ENCODE measurements at places on chromosomes 11 and 22. TPM values are rescaled to one million over a fixed set of nuclear protein-coding genes. Genes with fewer than 3 reads are reported as not detected.

DNA sequence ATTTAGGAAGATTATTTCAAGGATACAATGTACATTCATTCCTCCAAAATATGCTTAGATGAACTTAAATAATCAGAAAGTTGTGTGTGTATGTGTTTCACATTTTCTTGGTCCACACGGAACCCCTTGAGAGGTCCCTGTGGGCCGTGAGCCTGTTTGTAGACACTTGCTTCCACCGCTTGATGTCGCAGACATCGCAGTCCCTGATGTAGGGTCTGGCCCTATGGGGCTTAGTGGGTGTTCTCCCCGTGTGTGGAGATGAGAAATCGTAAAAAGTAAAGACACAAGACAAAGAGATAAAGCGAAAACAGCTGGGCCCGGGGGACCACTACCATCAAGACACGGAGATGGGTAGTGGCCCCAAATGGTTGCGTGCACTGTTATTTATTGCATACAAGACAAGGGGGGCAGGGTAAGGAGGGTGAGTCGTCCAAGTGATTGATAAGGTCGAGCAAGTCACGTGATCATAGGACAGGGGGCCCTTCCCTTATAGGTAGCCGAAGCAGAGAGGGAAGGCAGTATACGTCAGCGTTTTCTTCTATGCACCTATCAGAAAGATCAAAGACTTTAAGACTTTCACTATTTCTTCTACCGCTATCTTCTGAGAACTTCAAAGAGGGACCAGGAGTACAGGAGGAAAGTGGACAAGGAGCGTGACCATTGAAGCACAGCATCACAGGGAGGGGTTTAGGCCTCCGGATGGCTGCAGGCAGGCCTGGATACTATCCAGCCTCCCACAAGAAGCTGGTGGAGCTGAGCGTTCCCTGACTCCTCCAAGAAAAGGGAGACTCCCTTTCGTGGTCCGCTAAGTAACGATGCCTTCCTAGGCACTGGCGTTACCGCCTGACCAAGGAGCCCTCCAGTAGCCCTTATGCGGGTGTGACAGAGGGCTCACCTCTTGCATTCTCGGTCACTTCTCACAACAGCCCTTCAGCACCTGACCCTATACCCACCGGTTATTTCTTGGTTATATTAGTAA, 1.2 kb upstream of the APOBEC3C start:
- no peak for DNase-seq

The GRK3 gene
- 6.8 TPM for total RNA-seq

GRCh38 chr11:33719587-33719986, 16.6 kb downstream of the CD59 start:
- no peak for DNase-seq

DNA sequence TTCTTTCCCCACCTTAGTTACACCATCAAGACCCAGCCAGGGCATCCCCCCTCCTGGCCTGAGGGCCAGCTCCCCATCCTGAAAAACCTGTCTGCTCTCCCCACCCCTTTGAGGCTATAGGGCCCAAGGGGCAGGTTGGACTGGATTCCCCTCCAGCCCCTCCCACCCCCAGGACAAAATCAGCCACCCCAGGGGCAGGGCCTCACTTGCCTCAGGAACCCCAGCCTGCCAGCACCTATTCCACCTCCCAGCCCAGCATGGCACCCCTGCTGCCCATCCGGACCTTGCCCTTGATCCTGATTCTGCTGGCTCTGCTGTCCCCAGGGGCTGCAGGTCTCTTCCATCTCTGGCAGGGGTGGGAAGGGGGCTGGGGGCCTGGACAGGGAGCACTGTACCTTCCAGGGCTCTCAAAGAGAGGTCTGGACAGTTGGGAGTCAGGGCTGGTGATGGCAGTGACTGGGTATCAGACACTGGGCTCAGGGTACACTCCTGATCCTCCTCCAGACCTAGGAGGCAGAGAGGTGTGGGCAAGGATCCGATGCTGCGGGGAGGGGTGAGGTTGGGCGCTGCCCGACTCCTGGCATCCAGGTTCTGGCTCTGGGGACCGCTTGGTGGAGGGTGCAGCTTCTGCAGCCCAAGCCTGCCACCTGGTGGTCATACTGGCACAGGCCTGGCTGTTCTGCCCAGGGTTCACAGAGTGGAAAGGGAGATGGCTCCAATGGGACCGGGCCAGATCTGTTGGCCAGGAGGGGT, at the start of gene UPK2:
Gene UPK2 (plus strand): TSS at position 205 of the 753 bp plus-strand sequence. CDS start 53 bp downstream, at position 258.
- DNase-seq: peak; percentile 92

The LDHAL6A gene
- not detected for total RNA-seq

The MYO7A gene
- 0.64 TPM for total RNA-seq

GRCh38 chr22:22515890-22516289, 4.2 kb downstream of the ZNF280A start:
- DNase-seq: no peak

DNA sequence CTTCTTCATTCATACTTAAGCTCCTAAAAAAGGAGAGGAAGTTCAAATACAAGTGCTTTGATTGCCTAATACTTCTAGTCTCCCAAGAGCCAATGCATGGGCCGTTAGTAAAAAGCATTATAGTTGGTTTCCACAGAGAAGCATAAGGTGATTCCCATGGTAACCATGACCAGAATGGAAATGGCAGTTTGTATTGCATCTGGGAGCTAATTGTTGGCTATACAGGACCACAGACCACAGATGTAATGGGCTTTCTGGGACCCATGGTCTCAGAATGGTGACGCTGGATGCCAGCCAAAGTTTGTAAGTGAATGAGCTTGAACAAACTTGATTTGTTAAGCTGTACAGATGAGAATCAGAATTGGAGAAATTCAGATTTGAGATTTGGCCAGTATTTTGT, 333.9 kb upstream of the C11orf87 start:
- DNase-seq: no peak

The UBQLNL gene
- total RNA-seq: not detected

DNA sequence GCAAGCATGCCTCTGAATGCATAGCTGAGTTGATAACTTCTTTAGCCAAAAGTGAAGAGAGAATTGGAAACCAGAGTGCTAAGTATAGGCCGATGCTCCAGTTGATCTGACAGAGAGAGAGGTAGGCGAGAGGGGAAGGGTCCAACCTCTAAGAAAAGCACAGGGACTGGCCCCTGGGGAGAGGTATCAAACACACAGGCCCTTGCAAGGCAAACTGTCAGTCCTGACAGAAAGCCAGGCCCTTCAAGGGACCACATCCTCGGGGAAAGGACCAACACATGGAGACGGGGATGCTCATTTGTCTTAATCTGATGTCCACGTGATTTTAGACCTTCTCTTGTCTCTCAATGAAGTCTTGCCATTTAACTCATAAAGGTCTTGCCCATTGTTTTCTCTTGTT, 43.9 kb upstream of the SPATA19 start:
- no peak for DNase-seq

The HBD gene
- total RNA-seq: not detected

DNA sequence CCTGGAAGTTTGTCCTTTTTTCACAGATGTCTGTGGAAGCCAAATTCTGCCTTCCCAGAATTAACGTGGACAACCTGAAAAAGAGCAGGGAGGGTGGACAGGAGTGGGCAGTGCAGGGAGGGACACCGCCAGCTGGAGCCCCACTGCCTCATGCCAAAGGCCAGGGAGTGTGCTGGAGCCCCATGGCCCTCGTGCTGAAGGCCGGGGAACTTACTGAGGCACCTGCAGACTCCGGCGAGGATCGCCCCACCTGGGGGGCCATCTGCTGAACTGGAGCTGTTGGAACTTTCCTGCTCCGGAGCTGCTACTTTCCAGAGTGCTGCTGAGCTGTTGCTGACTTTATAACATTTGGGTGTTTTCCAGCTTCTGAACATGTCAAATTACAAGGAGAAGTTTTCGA, 35.2 kb downstream of the MOV10L1 start:
- DNase-seq: no peak

The KRTAP5-8 gene
- not detected for total RNA-seq

The KCTD17 gene
- 30.0 TPM for total RNA-seq

DNA sequence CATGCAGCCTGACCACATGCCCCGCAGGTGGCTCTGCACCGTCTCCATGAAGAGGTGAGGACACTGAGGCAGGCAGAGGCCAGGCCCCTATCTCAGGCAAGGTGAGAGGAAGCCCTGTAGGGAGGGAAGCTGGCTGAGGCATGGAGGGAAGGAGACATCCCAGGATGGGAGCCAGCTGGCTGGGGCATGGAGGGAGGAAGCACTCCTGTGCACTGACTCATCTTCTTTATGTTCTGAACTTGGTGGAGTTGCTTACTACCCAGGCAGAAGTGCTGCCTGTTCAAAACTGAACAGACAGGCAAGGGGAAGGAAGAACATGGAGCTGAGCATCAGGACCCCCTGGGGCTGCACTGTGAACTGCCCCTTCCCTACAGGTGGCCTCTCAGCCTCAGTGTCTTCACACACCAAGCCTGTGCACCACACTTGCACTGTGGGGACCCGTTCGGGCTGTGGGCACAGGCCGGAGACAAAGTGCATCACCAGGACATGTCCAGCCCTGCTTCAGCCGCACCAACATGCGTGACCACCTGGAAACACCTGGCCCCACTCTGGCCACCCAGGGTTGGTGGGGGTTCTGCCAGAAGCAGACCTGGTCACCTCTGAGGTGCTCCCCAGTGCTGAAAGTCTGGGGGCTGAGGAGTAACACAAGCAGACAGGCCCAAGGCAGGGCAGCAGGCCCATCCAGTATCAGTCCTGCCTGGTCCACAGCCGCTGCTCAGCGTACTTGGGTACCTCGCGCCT, 55.5 kb downstream of the DGCR2 start:
- DNase-seq: no peak

The TEX54 gene
- total RNA-seq: not detected

- no peak for DNase-seq
Observed at GRCh38 chr22:49699476-49699875, 128.2 kb downstream of the BRD1 start.

- DNase-seq: peak; percentile 41
Observed at GRCh38 chr11:26331911-26332571, at the start of gene ANO3. Gene ANO3 (plus strand): TSS chr11:26332130. CDS start chr11:26332276, 146 bp downstream.

The TP53AIP1 gene
- not detected for total RNA-seq

The PRSS23 gene
- total RNA-seq: 68.2 TPM

DNA sequence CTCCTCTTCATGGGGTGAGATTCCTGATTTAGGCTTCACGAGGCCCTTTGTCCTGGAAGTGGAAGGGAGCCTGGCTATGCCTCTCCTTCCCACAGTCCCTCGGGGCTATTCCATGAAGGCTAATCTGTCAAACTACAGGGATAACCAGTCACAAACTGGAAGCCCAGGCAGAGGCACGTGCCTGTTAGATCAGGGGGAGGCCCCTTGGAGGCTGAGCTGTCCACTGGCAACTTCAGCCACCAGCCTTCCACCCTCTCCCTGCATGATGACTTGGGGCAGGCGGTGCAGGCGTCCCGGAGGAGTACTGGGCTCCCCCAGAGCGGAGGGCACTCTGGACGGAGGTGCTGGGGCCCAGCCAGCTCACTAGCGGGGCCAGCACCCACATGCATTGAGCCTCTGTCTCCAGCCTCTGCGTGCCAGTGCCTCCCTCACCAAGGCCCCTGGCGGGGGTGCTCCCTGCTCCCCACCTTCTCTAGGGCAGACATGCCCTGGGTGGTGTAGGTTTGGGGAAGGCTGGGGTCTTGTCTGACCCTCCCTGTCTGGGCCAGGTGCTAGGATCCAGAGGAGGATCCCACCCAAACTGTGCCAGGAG, 42.9 kb downstream of the WNT11 start:
- no peak for DNase-seq

The GP1BB gene
- total RNA-seq: 3.2 TPM

The PHOX2A gene
- total RNA-seq: not detected

The TMEM151A gene
- 2.8 TPM for total RNA-seq

DNA sequence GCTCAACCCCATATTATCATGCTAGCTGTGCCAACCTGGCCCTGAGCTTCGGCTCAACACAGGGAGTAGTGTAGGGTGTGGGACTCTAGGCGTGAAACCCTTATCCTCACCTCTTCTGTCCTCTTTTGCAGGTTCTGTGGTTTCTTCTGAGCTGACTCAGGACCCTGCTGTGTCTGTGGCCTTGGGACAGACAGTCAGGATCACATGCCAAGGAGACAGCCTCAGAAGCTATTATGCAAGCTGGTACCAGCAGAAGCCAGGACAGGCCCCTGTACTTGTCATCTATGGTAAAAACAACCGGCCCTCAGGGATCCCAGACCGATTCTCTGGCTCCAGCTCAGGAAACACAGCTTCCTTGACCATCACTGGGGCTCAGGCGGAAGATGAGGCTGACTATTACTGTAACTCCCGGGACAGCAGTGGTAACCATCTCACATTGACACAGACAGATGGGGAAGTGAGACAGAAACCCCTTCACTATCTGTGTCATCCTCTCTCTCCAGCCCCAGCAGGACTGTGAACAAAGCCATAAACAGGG, 76.4 kb downstream of the GGTLC2 start:
- DNase-seq: peak; percentile 59

The POU2AF3 gene
- total RNA-seq: not detected

GRCh38 chr11:67344264-67344663, 9.1 kb downstream of the POLD4 start:
- no peak for DNase-seq

The PTPRCAP gene
- not detected for total RNA-seq

The CALCA gene
- not detected for total RNA-seq

The KDELR3 gene
- 6.7 TPM for total RNA-seq

DNA sequence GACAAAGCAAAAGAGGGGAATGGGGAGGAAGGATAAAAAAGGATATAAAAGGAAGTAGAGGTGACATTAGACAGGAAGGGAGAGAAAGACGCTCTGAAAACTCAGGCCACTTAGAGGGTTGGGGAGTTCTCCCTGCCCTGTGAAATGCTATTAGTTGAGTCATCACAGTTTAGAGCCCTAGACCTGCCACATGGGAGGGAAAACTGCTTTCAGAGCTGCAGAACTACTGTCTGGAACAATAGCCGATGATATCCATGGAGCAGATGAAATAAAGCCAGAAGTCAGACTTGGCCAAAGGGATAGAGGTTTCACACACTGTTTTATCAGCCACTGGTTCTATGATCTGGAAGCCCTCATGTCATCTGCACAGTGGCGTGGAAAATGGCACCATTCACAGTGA, 157.9 kb downstream of the NCAM1 start:
- DNase-seq: no peak

DNA sequence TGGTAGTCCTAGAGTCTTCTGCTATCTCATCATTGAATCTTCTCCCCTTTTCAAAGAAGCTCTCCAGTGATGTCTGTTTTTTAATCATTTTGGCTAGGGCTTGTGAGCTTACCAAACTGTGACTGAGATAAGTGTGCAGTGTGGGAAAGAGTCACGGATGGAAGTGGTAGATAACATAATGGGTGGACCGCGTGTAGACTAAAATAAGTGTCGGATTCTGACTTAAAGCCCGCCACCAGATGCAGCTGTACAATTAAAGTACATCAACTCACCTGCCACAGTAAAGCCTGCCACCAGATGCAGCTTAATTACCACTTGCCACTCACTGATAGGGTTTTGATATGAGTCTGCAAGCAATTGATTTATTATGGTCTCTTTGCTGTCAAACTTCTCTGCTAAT, 581.5 kb downstream of the LRRC4C start:
- DNase-seq: no peak

GRCh38 chr22:32539631-32540421, 65.2 kb downstream of the FBXO7 start:
- DNase-seq: no peak

The CRYBA4 gene
- total RNA-seq: not detected

The SAA2 gene
- not detected for total RNA-seq

The CEND1 gene
- total RNA-seq: 0.74 TPM

- DNase-seq: peak; percentile 66
Observed at GRCh38 chr22:29369460-29369859, 18.9 kb downstream of the AP1B1 start.
